Metanephros (tissue), 2 donors: ENCODE measurements at places on chromosomes 6 and 20. TPM values are rescaled to one million over a fixed set of nuclear protein-coding genes. Genes with fewer than 3 reads are reported as not detected.

LY6G6C gene
- total RNA-seq: not detected

TRIM40 gene
- not detected for total RNA-seq

HSPA1B gene
- 1,232 TPM for total RNA-seq

COL20A1 gene
- total RNA-seq: 0.70 TPM

HACE1 gene
- 27.1 TPM for total RNA-seq

SAMD5 gene
- 12.5 TPM for total RNA-seq

ZSCAN31 gene
- total RNA-seq: 8.6 TPM

SOBP gene
- 20.4 TPM for total RNA-seq

PGC gene
- 0.18 TPM for total RNA-seq
